ENCODE measurements at places on chromosomes 4 and X.

DNA sequence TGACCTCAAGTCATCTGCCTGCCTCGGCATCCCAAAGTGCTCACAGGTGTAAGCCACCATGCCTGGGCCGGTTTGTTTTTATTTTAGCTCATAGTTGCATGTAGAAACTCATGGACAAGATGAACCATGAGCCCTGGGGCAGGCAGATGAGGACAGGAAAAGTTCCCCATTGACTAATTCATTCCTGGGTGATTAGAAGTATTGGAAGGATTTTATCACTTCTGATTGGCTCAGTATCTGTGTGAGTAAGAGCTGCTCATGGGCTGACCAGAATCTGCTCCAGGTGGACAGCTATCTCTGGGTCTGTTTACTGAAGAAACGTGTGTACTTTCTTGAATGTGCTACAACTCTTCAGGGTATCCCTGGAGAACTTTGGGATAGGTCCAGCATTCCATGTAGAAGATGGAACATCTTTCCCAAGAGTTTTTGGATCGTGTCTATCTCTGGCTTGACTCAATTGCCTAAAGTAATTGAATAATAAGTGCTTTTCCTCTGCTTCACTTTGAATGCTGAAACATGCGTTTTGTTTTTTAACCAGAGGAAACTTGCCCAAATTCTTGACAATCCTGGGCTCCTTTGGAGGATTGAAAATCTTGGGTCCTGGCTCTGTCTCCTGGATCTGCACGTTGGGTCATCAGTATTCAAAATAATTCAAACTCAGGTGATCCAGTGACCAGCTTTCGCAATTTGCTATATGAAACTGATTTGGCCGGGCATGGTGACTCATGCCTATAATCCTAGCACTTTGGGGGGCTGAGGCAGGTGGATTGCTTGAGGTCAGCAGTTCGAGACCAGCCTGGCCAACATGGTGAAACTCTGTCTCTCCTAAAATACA is 88.6 kb upstream of the DHRSX start:
- DNase-seq: no peak

DNA sequence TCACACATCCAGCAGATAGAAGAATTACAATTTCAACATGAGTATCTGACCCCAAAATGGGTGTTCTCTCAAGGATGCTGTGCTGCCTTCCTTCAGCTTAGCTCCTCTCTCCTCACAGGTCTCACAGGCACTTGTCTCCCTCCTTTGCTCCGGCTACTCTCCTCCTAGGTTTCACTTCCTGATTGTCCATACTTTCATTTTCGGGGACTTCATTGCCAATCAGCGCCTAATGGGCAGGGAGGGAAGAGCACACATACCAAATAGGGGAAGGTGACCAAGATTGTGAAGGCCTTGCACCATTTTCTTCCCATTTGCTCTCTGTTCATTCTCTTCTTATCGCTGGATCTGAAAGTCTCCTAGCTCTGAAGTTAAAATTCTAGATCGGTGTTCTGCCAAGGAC is 125.4 kb upstream of the EOLA2 start:
- no peak for DNase-seq

DNA sequence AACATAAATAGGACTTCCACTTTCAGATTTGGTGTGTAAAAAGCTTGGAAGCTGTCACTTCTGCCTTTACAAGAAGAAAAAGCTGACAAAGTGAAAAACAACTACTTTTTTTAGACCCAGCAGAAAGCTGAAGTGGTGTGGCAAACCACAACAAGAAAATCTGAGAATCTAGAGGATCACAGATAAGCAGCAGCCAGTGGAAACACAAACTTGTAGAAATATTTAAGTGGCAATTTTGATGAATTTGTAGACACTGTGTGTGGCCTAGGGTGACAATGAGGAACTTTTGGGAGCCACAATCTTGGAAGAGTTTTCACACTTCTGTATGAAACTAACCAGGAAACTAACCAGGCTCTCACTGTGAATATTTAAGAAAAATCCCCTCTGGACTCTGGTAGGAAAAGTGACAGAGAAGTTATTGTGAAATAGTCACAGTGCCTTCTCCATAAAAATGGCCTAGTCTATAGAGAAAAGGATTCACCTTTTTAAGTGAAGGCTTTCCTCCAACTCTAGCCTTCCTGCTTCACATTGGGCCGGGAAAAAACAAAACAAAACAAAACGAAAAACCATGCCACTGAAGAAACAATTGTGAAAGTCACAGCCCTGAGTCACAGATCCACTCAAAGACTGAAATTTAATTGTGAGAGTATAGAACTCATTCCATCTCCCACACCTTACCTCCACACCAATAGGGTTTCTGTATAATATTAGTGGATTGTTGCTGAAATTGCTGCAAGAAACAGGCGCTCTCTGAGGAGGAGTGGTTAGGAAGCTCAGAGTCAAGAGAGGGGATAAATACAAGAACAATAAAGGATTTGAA is 26.7 kb upstream of the GUCY1A1 start:
- no peak for DNase-seq

GRCh38 chrX:63349307-63349706 is 1.8 kb downstream of the SPIN4 start:
- no peak for DNase-seq

DNA sequence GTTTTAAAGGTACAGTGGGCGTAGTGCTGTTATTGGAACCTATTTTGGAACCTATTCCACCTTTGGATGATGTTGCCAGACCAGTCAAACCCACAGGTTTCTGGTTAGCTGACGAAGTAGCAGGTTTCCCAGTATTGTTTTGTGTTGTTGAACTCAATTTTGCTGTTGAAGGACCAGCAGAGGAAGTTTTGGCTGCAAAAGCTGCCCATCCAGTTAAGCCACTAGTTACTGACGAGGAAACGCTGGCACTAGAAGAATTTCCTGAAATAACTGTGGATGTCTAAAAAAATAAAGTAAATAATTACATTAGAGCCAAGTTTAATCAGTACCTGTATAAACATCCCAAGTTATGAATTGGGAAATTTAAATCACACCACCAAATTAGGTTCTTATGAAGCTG is 25.5 kb downstream of the INTS12 start:
- no peak for DNase-seq

DNA sequence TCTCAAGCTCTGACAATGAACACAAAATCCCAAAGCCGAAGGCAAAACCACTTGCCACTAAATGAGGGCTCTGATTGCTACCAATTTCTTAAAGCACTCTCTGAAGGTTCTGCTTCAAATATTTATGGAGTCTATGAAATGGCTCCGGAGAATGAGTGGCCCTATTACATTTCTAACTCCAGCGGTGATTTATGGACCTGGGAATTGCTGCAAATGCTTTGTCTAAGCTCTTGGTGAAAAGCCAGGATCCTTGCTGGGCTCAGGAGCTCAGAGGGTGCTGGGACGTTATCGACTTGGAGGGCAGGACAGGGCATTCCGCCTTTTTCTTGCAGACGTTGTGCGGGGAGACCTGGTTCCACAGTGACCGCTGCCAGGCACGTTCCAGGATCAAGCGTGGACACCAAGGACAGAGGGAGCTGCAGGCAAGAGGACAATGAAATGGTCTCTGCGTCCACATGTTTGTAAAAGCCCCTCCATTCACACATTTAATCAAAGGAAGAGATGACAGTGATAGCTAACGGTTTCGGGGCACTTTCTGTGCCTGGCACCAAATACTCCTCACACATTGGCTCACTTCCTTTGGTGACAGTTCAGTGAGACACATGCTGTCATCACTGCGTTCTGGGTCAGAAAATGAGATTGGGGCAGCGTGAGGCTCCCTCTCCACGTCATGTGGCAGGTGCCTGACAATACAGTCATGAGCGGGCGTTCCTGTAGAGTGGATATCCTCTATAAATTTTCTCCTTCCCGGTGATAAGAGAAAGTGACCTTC is 58.8 kb downstream of the C4orf50 start:
- no peak for DNase-seq

- DNase-seq: no peak
Observed at GRCh38 chr4:145132511-145133098, 34.5 kb downstream of the ABCE1 start.

DNA sequence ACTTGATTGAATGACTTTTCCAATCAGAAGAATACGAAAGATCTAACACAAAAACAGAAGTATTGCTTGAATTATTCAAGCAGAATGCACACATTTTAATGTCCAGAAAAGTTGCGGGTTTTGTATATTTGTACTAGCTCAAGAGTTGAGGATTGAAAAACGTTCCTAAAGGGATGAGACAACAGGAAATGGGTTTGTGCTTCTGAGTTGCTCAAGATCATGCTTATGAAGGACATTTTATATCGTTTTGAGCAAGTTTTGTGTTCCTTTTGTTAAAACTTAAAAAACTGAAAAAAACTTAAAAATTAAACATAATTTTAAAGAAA is 353 bp upstream of the SMIM10 start:
- no peak for DNase-seq

GRCh38 chr4:105120626-105121025 is 26.1 kb upstream of the TET2 start:
- DNase-seq: no peak

DNA sequence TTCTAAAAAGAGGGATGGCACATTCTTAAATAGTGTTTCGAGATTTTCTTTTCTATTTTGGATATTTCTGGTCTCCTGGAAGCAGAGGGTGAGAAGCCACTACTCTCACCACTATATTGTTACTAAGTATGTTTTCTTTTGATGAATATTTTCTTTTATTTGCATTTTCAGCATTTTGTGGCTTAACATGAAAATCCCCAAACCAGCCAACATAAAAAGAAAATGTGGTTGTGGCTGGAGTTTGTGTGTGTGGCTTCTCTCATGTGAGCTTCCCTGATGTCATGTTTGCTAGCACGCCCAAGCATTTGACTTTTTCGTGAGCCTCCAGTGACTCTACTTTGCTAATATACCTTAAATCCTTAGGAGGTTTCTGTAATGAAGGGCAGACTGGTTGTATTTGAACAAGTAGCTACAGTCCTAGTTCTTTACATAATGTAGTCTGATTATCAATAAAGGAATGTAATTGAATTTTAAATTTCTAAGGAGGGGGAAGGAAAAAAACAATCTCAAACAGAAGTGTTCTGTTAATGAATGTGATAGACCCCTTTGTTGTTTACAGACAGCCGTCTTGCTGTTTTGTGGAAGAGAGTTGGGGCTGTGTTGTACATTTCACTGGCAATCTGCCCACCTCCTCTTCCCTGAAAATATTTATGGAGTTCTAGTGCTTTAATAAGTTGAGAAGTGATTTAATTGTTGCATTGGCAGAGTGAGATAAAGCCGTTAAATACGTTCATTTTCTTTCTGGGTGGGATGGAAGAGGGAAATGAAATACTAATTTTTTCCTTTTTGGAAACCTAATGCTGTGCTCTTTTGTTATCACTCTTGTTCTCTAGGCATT is 114.6 kb downstream of the ARHGAP10 start:
- DNase-seq: no peak

DNA sequence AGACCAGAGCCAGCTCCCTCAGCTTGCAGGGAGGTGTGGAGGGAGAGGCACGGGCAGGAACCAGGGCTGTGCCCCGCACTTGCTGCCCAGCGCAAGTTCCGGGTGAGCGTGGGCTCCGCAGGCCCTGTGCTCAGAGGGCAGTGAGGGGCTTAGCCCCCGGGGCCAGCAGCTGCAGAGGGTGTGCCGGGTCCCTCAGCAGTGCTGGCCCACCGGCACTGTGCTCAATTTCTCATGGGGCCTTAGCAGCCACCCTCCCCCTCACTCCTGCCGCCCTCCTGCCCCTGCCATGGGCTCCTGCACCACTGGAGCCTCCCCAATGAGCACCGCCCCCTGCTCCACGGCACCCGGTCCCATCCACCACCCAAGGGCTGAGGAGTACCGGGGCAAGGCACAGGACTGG is 104.6 kb upstream of the SRD5A3 start:
- no peak for DNase-seq

DNA sequence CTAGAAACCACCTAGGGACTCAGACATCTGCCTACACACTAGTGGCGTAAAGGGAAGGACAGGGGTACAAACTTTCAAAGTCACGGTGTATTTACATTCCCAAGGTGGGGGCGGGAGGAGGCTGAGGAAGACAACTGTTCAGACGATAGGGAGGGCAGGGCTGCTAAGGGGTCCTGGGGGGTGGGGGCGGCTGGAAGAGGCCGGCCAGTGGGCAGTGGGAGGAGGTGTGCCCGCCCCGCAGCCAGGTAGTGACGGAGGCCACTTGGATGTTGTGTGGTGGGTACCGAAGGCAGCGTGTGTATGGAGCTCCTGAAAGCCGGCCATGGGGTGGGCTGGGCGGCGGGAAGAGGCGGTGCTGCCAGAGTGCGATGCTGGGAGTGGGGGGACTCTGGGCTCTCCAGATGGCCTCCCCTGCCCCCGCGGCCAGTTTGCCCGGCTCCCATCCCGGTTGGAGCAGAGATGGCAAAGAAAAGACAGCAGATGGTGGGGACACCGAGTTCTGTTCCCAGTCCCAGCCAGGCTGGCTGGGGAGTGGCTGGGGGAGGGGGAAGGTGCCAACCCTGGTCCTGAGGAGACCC is 24.2 kb downstream of the L1CAM start:
- no peak for DNase-seq

DNA sequence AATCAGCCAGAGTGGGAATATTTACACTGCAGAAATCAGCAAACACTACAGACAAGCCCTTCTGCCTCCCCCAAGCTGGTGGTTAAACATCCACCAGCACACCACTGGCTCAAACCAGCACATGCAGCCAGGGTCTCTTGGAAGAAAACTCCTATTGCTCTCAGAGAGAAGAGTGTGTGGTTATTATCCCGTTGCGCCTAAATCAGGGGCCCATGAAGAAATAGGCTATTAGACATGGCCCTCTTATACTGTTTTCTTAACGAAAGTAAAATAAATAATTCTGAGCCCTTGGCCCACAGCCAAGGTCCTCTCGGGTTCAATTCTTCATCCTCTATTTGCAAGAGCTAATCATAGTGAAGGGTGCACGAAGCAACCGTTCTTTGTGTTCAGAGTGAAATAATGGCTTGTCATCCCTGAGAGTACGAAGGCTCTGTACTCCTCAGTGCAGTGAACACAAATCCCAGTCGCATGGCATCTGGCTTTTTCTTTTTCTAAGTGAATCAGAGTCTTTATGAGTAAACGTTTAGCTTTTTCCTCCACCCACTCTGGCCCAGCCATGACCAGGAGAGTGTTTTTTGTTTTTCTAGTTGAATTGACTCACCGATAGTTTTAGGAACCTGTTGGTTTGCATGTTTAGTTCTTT is 33.4 kb upstream of the RBM47 start:
- DNase-seq: no peak
